Stromal cell of bone marrow (primary cell): ENCODE measurements at places on chromosomes 1 and 21.

DNA sequence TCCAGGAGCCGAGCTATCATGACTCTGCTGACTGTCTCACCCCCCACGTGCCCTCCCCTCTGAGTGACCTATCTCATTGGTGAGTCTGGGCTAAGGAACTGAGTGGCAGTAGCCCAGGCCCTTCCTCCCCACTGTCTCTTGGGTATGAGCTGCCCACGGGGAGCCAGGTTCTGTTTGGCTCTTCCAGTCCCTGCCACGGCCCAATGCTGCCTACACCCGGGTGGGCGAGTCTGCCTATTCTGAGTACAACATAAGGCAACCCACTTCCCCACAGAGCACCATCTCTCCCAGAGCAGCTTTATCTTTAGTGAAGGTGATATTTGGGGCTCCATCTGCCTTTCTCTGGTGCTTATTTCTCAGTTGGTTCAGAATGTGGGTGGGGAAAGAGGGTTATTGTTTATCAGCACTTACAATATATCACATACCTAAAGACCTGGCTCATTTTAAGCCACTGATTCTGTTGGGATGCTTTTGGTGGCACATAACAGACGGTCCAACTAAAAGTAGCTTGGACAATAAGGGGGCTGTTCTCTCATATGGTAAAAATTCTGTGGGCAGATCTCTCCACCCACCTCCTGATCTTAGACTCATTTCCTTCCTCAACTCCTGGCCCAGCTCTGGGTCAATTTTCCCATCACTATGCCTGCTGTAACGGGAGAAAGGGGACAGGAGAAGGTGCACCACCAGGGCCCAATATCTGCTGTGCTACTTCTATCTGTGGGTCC is 27.7 kb upstream of the VWA5B1 start:
- no peak for DNase-seq

- DNase-seq = no peak
Observed at GRCh38 chr1:47238935-47239592, 7.0 kb upstream of the TAL1 start.

DNA sequence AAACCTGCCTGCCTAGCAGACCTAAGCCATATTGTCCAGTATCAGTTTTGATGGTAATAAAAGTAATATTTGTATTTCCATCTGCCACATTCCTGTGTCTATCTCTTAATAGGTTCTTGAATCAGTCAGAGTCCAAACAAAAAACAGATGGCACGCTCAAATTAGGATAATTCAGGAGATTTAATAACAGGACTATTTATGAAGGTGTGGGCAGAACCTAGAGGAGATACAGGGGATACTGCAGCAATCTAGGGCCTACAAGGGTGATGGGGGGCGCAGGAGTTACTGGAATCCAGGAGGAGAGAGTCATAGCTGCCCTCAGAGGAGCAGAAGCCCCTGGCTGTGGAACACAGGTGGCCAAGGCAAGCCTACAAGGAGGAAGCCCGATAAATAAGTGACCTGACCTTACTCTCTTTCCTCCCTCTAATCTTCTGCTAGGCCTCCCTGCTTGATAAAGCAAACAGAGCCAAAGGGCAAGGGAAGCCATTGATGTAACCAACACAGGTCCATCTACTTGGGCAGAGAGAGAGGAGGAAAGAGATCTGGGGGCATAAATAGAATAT is 11.9 kb upstream of the HYI start:
- DNase-seq = no peak

DNA sequence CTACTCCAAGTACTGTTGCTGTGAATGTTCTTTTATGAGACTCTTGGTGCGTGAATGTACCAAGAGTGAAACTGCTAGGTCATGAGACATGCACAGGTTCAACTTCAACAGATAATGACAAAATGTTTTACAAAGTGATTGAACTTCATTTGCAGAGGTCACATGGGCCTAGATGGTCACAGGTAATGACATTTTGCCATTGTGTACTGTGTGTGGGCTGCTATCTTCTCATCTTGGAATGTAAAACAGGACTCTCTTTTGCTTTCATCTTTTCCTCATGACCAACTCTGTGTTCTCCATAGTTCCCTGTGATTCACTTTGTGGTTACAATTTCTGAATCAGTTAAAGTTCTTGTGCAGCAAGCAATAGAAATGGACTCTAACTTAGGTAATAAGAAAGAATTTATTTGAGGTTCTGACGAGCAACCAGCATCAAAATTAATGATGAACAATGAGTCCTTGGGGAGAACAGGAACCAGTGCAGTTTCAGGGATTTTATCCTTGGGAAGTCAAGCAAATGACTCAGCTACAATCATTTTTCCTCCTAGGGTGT is 16.2 kb upstream of the TSNAX start:
- peak; percentile 82 for DNase-seq

GRCh38 chr1:160540859-160541233 is 17.8 kb upstream of the SLAMF6 start:
- no peak for DNase-seq

DNA sequence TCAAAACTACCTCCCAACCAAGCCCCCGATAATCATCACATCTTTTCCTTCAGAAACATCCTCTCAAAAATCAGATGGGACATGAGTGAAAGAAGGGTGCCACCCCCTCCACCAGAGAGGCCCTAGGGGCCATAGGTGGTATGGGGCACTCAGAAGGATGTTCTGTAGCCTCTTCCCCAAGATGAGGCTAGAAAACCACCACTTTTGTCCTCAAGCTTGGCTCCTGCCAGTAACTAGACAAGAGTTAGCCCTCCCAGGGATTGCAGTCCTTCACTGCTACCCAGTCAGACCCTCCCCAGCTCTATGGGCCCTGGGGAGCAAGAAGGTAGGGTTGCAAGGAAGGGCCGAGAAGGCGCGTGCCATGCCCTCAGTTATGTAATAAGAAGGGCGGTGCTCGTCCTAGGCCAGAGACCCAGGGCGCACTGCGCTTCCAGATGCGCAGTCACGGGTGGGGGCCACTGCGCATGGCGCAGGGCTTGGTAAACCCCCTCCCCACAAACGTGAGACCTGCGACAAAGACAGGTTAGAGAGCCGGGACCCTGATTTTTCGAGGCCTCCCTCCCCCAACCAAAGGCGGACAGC is 69.7 kb downstream of the CD46 start:
- no peak for DNase-seq

DNA sequence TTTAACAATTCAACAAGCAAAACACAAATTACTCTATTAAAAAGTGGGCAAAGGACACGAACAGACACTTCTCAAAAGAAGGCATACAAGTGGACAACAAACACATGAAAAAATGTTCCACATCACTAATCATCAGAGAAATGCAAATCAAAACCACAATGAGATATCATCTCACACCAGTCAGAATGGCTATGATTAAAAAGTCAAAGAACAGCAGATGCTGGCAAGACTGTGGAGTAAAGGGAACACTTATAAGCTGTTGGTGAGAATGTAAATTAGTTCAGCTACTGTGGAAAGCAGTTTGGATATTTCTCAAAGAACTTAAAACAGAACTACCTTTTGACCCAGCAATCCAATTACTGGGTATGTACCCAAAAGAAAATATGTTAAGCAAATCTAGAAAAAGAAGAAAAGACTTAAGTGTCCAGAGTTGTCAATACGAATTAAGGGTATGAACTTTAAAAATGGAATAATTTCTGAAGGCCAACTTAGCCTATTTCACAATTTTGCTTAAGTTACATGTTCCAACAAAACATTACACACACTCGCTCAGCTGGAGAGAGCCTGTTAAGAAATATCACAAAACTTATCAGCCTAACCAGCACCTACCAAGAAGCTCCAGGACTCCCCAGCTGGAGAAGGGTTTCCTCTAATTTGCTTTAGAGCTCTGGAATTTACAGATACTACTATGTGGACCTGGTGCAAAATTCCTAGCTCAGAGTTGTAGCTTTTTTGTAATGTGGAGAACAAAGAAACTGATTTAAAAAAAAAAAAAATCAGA is 232.1 kb downstream of the DUSP10 start:
- DNase-seq = no peak

GRCh38 chr1:216005916-216006315 is 417.3 kb downstream of the USH2A start:
- DNase-seq = peak; percentile 40

DNA sequence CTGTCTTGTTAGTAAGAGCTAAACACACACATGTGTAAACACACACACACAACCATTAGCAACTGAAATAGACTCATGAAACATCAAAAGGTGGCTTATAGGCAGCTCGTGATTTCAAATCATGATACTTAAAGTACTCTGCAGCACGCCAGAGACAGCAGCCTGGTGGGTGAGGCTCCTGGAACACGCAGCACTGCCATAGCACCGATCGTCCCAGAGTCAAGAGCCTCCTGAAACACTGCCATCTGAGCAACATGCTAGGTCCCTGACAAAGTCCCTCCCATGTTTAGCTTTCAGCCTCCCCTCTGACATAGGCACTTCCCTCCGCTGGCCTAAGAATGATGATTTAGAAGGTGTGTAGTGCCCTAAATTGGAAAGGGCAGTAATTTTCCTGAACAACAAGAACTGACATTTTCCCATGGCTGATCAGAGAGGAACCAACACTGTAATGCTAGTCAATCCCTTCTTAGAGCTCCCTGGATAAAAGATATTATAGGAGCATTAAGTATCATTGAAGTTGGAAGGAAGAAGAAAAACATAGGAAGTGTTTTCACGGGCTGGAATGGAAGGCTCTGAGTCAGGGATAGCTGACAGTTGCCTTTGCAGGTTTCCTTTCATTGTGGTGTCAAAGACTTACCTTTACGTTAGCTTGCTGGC is 14.1 kb upstream of the DPT start:
- DNase-seq = no peak

DNA sequence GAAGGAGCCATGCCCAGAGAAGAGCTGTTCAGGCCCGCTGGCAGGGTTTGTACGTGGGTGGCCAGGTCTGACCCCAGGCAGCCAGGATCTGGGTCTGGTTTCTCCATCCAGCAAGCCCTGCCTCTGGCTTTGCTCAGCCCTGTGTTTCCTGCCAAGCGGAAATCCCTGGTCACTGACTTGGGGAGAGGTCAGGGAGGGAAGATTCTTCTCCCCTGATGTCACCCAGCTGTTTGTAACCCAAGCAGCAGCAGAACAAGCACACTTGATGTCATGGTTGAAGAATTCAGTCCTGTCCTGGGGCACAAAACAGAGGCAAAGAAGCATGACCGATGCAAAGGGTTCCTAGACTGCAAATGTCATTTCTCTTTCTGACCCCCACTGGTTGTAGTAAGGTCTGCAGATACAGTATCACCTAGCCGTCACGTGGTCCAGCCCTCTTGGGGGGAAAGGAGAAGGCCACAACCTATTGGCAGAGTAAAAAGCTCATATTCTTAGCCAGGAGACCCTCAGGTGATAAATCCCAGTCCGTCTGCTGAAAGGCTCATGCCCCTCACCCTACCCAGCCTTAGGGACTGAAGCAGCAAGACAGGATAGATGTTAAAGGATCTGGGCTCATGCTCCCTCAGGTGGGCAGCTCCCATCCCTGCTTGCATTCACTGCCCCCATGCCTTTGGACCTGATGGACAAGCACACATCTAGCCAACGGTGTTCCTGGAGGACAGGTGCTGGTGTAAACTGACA is 120.9 kb downstream of the SYT2 start:
- DNase-seq = peak; percentile 98

DNA sequence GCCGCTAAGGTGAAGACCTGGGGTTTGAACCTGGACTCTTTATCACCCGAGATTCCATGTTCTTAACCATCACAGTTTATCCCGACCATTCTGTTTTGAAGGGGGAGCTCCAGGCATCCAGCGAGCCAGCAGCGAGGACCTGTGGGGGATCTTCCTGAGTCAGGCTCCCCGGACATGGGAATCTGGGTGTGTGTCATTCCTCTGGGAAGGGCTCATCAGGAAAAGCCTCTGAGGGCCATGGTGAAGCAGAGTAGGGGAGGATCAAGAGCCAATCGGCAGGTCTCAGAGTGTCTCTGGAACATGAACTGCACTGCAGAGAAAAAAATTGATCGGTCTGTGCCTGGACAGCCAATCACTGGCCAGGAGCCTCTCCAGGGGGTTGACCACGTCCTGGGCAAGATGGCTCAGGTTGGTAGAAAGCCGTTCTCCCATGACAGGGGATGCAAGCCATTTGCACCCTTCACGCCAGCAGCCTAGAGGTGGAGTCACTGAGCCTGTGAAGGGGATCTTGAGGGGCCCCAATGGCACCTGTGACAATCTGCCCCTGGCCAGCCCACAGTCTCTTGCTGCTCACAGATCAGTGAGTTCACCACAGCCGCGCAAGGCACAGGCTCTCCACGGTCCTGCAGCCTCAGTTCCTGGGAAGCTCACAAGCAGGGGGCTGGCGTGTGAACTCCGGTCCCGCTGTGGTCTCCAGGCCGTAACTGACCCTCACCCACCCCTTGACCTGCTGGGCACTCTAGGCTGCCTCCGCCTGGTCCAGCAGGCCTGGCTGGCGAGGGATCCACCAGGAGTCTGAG is 20.4 kb upstream of the ACTRT2 start:
- DNase-seq = no peak

GRCh38 chr1:115654663-115655305 is 13.0 kb downstream of the VANGL1 start:
- DNase-seq = no peak

GRCh38 chr1:25524568-25525360 is 18.6 kb upstream of the LDLRAP1 start:
- DNase-seq = no peak

- DNase-seq = no peak
Observed at GRCh38 chr1:212645546-212646543, 37.3 kb downstream of the ATF3 start.

DNA sequence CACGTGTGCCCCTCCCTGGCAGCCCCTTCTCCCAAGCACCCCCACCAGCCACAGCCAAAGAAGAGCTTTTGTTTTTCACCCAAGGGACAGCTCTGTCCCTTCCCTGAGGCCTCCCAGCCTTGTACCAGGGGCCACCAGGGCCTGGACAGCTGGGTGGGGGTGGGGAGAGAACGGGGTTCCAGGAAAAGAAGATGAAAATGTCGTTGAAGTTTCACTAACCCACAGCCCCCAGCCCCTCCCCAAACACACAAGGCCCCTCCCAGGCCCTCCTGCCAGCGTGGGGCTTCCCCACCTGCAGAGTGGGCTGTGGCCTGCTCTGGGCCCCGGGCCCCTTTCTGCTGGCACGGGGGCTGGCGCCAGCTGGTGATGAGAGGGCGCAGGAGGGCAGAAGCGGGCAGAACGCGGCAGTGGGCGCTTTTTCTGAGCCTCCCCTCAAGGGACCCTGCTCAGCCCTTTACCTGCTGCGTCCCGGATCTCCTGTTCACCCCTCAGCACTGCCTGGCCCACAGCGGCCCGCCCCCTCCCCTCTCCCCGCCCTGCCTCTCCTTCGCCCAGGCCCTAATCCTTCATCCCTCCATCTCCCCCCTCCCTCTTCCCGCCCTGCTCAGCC is 5.5 kb upstream of the ANKRD65 start:
- DNase-seq = no peak
